Large intestine (tissue), 12 donors: ENCODE measurements at places on chromosomes 1 and 21. TPM values are rescaled to one million over a fixed set of nuclear protein-coding genes. Genes with fewer than 3 reads are reported as not detected.

DNA sequence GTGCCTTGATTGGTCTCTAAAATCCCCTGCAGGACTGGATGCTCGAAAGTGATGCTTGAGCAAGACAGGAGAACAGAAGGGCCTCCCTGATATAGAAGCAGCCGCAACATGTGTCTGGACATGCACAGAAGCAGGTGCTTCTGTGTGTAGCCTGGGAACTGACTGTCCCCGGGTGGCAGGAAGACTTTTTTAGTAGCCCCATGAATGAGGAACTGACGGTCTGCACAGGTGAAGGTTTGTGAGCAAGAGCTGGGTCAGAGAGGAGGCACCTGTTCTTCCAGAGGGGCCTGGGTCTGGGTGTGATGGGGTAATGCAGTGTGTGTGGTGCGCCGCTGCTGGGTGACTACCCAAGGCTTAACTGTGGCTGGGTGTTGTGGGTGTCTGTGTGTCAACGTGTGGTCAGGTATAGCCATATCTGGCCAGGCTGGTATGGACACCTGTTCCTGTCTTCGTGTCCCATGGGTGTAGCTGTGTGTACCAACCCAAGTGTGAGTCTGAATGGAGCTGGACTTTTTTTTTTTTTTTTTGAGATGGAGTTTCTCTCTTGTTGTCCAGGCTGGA lies 39.1 kb upstream of the FOXO6 start:
- no peak for DNase-seq
- H3K27ac ChIP-seq, result no peak overlapping the region
- no peaks in the 10 kb centered on the region for H3K4me1 ChIP-seq

The PADI2 gene
- 19.3 TPM for polyA plus RNA-seq

The TMPRSS3 gene
- polyA plus RNA-seq, result 5.6 TPM

The FCN3 gene
- 0.13 TPM for polyA plus RNA-seq
